ENCODE measurements at places on chromosomes 5 and 9. TPM values are rescaled to one million over a fixed set of nuclear protein-coding genes. Genes with fewer than 3 reads are reported as not detected.

DNA sequence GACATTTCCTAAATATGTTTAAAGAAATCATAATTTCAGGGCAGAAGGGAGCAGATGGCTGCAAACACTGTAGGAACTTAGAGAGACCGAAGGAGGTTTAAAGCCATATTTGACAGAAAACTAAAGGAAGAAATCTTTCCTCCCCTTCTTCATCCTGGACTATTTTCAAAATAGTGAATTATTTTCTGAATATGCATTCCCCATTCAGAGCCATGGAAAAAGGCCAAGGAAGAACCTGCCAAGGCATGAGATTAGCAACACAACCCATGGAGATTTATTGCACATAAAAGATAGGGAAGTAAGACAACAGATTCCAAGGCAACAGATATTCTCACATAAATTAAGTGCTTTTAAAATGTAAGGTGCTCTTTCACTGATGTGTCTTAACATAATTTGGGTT is 233.3 kb upstream of the ADAMTS16 start:
- DNase-seq = no peak

Gene FIBCD1
- total RNA-seq = not detected

- DNase-seq = no peak
Observed at GRCh38 chr5:67728326-67728890, 487.1 kb upstream of the PIK3R1 start.

DNA sequence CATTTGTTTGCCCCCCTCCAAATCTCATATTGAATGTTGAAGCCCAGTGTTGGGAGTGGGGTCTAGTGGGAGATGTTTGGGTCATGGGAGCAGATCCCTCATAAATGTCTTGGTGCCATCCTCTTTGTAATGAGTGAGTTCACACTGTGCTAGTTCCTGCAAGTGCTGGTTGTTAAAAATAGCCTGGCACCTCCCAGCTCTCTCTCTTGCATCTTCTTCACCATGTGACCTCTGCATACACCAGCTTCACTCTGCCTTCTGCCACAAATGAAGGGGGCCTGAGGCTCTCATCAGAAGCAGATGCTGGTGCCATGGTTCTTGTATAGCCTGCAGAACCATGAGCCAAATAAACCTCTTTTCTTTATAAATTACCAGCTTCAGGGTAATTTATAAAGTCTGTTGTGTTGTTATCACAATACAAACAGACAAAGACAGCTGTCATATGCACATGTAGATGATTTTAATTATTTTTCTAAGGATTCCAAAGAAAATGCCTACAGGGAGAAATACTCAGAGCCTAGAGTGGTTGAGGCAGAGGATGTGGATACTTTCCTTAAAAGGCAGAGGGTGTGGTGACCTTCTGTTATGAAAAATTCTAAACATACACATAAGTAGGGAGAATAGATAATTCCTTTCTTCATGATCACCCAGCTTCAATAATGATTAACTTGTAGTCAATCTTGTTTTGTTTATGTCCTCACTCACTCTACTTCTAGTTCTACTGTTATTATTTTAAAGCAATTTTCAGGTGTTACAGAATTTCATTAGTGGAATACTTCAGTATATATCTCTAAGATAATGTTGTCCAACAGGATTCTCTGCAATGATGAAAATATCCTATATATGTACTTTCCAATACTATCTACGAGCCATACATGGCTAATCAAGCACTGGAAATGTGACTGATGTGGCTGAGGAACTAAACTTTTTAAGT is 75.1 kb upstream of the RANBP6 start:
- no peak for DNase-seq

DNA sequence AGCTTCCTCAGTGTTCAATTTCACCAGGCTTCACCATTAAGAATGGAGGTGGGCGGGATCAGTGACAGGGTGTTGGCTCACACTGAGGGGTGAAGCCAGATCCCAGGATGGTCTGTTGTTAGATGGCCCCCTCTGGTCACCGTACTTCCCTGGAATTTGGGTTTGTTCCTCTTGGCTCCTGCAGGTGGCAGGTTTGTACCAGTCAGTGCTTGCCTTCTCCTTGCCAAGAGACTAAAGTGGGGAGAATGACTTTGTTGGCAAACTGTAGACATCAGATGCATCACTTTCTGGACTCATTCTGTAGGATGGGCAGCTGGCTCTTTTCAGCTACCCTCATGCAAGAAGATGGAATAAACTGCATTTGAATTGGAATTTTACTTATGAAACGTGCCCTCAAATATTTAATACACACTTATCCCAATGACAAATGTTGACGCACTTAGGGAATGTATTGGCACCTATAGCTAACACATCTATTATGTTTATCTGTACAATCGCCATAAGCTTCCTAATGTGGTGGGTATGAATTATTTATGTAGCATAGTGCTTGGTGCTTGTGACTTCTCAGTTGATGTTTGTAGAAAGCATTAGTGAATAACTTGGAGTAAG is 31.4 kb upstream of the ANKRD55 start:
- no peak for DNase-seq

- no peak for DNase-seq
Observed at GRCh38 chr5:37921452-37921851, 81.6 kb upstream of the GDNF start.
